ENCODE measurements at places on chromosomes 6 and 20.

- no peak for DNase-seq
These were observed 25.2 kb upstream of the MYLIP start for GRCh38 chr6:16103722-16104121.

DNA sequence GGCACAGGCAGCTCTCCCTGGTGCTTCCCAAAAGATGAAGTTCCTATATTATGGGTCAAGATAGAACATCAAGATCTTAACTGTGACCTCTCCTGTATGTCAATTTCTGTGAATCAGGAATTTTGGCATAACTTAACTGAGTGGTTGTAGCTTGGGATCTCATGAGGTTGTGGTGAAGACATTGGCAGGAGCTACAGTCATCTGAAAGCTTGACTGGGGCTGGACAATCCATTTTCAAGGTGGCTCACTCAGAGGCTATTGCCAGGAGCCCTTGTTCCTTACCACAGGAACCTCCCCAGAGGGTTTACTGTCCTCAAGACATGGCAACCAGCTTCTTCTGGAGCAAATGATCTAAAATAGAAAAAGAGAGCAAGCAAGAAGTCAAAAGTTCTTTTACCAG, 252.2 kb downstream of the ADGB start:
- DNase-seq = no peak

DNA sequence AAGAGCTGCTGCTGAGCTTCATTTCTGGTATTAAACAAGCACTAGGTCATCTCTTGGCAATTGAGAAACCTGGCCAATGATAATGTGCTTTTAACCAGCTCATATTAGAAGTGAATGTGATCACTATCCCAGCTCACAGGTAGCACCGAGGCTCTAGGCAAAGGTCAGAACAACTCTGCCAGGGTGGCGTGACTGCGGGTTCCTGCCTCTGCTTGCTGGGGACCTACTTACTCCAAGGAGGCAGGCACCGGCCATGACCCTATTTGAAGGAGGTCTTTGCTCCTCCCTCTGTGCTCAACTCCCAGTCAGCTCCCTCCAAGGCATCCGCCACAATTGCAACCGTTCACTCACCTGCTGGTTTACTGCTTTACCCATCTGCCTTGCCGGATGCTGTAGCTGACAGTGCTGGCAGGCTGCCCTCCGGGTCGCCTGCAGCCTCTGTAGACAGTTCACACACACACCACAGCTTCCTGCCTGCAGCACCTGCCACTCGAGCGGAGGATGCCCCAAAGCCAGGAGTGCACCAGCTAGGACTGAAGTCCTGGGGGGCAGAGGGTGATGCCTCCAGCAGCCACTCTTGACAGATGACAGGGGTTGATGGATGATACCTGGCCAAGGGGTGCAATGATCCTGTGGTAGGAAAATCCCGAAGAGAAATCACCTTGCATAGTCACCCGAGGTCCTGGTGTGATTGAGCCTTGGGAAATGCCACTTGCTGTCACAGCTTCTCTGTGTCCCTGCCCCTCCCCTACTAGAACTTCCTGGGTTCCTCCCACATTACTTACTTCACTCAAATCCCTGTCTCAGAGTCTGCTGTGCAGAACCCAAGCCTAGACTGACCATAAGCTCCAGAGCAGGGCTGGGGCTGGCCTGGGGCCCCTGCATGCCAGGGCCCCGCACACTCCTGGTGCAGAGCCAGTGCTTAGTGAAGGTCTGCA, 8.8 kb upstream of the VSX1 start:
- DNase-seq = no peak

DNA sequence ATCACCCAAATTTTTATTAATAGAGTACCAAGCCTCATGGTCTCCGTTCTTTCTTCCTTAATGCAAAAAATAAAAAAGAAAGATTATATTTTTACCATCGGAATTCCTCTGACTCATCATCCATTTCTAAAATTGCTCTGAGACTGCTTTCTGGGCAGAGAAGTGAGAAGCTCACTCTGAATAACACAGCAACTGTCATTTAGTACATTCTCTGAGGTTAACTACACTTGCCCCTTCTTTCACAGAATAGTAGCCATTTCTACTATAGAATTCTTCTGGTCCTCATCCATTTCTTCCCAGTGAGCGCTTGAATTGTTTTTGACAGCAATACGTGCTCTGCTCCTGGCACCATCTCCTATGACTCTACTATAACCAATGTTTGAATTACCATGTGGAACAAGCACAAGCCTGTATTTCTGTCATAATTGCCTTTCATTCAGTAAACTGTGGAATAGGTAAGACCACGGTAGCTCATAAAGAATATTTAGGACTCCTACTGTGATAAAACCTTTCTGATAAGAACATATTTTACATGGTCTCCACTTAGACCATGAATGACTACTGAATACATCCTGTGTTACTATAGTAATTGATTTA, 435.5 kb upstream of the NRSN1 start:
- DNase-seq = no peak

- no peak for DNase-seq
These were observed 14.6 kb downstream of the RPS6KA2 start for GRCh38 chr6:166612471-166612881.

DNA sequence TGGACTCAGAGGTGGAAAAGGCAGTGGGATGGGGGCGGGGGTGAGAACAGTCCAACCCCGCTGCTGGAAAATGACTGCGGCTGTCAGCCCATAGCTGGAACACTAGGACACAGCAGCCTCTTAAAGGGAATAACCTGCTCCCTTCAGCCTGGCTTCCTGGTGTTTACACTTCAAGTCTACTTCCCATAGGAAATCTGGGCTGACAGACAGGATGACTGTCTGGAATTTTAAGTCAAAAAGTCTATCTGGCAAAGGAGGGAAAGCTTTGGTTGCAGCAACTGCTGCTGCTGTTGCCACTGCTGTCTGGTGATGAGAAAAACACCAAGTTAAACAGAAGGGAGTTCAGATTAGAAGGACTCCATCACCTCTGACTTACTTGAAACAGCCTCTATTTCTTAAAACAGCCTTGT, 44.9 kb downstream of the TNFRSF21 start:
- no peak for DNase-seq

GRCh38 chr6:105212587-105212986, 32.8 kb upstream of the POPDC3 start:
- DNase-seq = no peak

- no peak for DNase-seq
These were observed 706 bp downstream of the ZNF184 start for GRCh38 chr6:27472182-27472616.

GRCh38 chr20:32572271-32572968, 12.7 kb downstream of the NOL4L start:
- DNase-seq = no peak

- DNase-seq = no peak
These were observed 9.7 kb upstream of the CEP43 start for GRCh38 chr6:166989427-166990032.

GRCh38 chr6:39685938-39686337, 39.3 kb downstream of the KIF6 start:
- DNase-seq = no peak

GRCh38 chr20:8663424-8663823, 405.5 kb upstream of the PLCB4 start:
- no peak for DNase-seq

- no peak for DNase-seq
These were observed 115.2 kb upstream of the SCGN start for GRCh38 chr6:25536781-25537180.

GRCh38 chr6:43941174-43941573, 171.2 kb downstream of the VEGFA start:
- no peak for DNase-seq

- DNase-seq = no peak
These were observed 16.3 kb upstream of the OR2B6 start for GRCh38 chr6:27940766-27941165.

DNA sequence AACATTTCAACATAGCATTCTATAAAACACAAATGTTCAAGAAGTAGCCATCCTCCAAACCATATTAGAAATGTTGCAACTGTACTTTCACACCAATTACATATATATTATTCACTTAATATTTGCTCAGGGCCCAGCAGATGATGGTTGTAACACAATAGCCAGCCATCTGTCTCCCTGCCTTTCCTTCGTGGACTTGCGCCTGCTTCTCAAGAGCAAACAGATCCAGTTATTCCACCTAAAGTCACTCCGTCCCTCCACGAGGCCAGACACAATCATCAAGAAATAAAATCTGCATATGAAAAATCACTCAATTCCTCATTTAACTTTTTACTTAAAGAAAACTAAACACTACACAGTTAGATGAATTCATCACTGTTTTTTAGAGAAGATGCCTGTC, 160.4 kb downstream of the RALGAPA2 start:
- no peak for DNase-seq

GRCh38 chr6:56072856-56073255, 174.5 kb downstream of the COL21A1 start:
- no peak for DNase-seq

DNA sequence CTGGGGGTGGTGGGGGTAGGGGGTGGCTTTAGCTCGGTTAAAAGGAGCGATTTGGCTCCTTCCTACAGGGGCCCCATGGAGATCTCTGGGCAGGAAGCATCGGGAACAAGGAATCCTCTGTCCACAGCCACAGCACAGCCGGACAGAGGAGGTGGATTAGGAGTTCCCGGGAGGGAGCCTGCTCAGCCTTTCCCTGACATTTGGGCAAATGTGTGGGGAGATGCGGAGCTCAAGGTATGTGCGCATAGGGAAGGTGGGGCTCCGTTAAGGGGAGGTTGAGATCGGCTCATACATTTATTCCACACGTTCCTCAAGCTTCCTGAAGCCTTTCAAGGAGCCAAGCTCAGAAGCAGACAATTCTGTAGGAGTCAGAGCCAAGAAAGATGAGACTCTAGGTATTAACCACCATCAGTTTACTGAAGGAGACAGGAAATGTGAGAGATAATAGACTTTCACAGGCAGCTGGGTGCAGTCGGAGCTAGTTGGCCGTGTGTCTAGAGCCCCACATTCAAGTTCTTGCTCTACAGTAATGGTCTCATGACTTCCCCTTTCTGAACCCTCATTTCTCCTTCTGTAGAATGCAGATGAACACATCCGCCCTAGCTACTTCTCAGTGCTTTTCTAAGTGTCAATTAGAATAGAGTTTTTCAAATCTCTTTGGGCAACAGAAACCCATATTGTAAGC, 40.8 kb upstream of the EPB41L1 start:
- no peak for DNase-seq

- no peak for DNase-seq
These were observed 118.0 kb downstream of the NFATC2 start for GRCh38 chr20:51424270-51425117.

GRCh38 chr6:144344646-144345045, 59.5 kb downstream of the UTRN start:
- DNase-seq = no peak

DNA sequence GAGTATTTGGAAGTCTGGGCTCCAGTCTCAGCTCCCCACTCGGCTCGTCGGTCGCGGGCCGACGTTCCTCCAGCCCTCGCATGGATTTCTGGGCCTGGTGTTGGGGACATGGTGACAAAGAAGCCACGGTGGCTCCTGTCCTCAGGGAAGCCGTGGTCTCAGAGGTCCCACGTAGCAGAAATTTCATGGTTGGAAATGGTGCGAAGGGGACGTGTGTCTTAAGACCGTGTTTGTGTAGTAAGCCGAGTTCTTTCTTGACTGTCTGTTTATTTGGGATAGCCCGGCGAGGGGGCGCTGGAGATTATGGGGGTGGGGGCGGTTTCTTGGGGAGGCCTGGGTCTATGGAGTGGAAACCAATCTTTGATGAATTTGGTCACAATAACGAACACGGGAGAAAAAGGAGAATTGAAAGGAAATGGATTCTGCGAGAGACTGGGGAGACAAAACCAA, 23.5 kb upstream of the MAP3K7 start:
- no peak for DNase-seq

DNA sequence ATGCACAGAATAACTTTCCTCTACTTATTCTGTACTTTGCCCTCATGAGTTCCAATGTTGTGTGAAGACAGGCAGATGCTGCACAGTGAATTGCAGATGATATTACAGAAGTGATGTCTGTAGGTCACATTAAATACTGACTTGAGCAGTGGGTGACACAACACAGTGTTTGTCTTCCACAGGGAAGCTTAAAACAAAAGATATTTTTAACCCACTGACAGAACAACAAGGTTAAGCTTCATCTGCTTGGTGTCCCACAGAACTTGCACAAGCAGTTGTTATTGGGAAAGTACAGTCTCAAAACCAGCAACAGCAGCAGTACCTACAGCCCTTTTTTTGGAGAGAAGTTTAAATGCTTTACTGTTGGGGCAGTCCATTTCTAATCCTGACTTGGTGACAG, 10.5 kb downstream of the SUMO4 start:
- DNase-seq = no peak

DNA sequence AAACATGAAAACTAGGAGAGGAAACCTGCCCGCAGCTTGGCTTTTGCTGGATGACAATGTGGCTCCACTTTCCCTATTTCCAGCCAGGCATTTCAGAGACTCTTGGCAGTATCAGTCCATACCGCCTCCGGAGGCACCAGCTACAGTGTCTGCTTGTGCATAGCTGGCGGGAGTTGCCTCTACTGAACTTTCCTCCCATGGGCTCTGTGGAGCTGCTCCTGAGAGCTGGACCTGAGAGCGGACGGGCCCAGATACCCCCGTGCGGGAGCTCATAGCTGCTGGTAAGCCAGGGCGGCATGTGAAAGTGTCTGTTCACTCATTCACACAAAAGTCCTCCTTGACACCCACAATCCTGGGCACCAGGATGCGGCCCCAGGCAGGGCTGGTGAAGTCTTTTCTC, 130.3 kb upstream of the PMEPA1 start:
- DNase-seq = no peak

DNA sequence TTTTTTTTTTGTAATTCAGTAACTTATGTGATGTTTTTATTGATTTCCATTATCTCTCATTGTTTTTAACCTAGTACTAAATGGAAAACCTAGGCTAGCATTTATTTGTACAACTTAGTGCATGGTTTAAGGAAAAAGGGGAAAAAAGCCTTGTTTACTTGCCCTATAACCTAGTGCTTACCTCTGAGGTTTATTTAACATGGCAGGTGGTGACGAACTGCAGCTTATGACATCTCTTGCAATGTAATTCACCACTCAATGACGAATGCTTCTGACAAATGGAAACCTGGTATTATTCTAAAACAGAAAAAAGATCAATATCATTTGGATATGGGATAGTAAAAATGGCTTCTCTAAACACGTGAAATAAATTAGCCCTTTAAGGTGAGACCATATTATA, 618.6 kb upstream of the FLRT3 start:
- no peak for DNase-seq

GRCh38 chr20:43408848-43409576, 48.7 kb upstream of the SRSF6 start:
- DNase-seq = no peak

DNA sequence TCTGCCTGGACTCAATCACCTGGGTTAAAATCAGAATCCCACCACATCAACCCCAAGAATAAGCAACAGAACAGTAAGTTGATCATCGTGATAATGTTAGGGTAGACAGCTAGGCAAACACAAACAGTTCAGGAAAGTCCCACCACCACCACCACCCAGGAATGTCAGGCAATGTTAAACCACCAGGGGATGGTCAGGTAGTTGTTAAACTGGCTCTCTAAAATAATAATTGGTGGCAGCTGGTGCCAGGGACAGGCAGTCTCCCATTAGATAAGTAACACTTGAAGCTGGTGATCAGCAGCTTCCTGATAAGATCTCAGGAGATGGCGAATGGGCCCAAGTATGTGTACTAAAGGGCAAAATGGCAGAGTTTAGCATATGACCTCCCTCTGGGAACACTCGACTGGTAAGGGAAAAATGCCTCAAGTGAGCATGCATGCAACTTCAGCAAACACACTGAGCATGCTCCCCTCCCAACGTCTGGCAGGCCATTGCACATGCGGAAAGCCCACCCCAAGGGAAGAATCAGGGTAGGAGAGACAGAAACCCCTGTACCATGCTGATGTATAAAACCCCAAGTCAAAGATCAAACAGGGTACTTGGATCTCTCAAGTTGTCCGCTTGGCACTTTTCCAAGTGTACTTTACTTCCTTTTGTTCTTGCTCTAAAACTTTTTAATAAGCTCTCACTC, 66.6 kb downstream of the IPCEF1 start:
- DNase-seq = no peak
